ENCODE measurements at places on chromosomes 7 and 10.

DNA sequence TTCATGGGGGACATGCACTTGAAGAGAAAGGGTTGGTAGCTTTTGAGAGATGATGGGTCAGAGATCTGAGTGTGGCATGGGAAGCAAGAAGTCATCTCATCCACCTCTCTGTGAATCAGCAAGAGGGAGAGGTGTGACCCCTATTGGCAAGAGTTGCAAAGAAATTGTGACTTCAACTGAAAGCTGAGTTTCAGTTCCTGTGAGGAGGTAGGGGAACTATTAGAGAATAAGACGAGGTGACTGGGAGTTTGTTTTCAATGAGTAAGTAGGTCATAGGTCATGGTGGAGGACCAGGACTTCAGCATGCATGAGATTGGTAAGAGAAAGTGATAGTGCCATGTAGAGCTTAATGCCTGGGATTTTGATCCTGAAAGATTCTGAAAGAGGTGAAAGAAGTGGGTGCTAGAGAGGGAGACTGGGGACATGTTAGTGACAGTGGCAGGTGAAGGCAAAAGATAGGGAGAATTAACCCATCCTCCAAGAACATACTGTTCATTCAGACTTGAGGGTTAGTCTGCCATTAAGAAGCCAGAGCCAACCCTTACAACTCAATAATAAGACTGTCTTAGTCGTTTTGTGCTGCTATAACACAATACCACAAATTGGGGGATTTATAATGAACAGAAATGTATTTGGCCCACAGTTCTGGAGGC is 75.5 kb upstream of the CAPZA2 start:
- no peak for DNase-seq

DNA sequence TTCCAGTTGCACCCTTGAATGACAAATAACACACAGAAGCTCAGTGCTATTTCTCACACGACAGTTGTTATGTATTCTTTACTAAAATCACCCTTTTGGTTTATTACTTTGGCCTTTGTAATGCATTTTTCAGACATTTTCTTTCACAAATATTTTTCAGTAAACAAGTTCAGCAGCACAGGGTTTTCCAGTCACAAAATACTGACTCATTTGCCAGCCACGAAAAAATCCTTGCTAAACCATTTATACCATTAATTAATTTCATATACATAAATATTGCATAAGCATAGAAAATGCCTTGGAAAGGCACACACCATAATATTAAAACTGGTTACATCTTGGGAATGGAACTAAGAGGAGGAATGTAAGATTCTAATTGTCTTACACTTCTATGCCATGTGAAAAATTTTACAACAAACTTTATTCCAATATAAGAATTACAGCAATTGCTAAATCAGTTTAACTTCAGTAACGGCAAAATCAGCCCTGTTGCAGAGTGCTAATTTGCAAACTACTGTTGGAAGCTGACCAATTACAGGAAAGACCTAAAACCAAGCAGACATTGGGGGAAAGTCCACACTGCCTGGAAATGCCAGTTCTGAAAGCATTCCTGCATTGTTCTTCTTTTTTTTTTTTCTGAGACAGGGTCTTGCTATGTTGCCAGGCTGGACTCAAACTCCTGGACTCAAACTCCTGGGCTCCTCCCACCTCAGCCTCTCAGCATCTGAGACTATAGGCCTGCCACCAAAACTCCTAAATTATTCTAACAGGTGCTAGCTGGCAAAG is 31.6 kb upstream of the PBLD start:
- DNase-seq = no peak

DNA sequence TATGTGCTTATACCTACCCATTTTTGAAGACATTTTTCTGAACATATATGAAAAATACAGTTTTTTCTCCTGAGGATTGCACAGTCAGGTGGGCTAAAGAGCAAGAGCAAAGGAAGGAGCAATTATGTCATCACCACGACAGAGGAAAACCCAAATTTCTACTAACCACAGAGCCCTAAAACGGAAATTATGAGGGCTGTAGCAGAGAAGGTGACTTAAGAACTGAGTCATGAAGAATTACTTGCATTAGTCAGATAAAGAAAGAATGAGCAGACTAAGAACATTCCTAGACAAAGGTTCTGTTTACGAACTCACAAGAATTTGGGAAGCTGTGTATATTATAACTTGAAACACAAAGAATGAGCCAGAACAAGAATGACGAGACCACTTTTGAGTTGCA is 974.4 kb downstream of the NXPH1 start:
- no peak for DNase-seq

DNA sequence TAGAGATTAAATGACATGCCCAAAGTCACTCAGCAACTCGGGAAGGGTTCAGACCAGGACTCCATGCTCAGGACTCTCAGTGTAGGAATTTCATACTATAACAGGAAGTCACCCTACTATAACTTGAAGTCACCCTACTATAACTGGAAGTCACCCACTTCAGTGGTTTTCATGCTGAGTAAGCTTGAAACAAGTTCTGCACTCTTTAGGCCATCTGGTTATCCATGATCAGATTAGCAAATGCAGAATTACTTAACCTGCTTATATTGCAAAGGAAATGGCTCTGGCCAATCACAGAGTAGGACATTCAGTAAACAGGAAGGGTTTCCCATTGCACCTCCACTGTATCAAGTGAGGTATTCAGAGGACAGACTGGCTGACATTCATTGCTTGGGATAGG is 1240.4 kb downstream of the GATA3 start:
- DNase-seq = no peak

DNA sequence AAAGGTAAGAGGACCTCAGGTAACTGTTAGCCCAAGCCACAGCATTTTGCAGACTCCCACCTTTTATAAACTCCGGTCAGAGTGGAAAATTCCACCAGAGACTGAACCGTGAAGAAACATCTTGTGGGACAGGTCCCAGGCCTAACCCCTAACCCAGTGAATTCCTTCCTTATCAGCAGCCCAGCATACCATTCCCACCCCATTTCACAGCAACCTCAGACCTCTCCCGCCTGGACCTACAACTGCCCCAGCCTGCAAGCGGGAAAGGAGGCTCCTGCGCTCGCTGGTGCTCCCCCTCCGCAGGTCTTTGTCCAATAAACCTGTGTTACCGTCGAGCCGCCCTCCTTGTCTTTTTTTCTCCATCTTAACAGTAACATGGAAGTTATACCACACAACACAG is 736.6 kb downstream of the MAGI2 start:
- DNase-seq = no peak

DNA sequence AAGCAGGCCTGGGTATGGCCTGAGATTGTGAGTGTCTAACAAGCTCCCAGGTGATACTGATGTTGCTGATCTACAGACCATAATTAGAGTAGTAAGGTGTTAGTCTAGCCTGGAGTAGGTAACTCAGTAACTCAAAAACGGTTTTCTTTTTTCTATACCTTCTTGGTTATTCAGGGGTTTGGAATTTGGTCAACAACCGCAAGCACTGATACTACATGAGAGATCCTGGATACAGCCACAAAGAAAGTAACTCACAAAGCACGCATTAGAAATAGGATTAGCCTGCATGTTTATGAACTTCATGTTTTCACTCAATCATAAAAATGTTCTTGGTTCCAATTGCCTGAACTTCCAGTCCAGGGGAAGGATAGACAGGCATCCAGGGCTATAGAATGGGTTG is 803.5 kb downstream of the MAGI2 start:
- DNase-seq = no peak

GRCh38 chr7:93866886-93867285 is 23.7 kb downstream of the TFPI2 start:
- DNase-seq = no peak

- no peak for DNase-seq
These were observed 11.3 kb upstream of the SLIT1 start for GRCh38 chr10:97197030-97197500.

DNA sequence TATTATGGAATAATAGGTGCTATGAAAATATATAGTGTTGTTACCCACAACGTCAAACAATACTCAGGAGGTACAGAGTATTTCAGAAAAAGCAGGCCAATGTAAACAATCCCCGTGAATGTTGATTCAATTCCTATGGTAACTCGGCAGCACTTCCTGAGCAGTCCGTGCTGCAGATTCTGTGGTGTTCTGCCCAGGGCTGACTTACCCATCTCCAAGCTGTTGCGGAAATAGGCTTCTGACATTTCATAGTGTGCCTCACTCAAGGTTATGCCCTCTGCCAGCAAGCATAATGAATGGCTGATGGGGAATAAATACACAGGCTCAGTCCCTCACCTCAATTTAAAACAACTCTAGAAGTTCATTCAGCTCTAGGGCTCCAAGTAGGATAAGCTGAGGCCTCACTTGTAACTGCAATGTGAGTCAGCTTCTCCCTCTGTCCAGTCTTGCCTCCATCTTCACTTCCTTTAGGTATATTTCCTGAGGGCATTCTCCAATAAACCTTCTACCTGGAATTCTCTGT is 177.6 kb downstream of the GNAI1 start:
- DNase-seq = no peak

GRCh38 chr7:38656968-38657367 is 25.8 kb upstream of the AMPH start:
- no peak for DNase-seq

- no peak for DNase-seq
These were observed 7.3 kb upstream of the ZNF777 start for GRCh38 chr7:149468208-149468607.

DNA sequence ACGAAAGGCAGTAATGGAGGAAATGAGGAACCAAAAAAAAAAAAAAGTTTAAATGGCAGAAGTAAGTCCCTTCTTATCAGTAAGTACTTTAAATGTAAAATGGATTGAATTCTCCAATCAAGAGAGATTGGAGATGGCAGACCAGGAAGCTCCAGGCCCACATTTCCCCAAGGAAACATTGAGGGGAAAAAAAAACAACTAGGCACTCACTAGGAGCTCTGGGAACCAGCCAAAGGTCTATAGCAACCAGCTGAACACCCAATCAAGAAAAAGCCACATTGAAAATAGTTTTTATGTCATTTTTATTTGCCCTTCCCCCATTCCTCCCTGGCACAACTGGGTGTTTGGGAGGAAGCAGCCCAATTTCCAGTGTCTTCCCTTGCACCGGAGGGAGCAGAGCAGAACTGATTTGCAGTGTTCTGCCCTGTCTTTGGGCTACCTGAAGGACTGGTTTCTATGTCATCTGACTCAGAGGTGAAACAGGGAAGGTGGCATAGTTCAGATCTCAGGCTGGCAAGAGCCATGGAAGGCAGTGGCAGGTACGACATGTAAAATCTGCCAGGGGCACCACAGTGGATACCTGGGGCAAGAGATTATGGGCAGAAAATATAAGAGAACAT is 121.9 kb downstream of the SMURF1 start:
- DNase-seq = no peak

- no peak for DNase-seq
These were observed 121.7 kb downstream of the MACC1 start for GRCh38 chr7:20095436-20095835.

DNA sequence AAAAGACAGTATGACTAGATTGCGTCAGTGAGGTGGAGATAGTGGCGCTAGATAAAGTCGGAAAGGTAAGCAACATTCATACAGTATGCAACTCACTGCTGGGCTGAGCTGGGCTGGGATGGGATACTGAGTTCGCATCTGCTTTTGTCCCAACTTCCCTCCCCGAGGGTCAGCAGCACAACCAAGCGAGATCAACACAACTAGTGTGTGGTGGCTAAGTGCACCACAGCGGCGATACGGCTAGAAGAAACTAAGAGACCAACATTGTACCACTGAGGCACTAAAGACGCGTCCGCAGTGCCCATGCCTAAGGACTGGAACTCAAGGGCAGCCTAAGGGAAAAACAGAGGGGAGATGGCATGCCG is 467 bp downstream of the EXOSC1 start:
- DNase-seq = no peak

- no peak for DNase-seq
These were observed 795.5 kb downstream of the TNS3 start for GRCh38 chr7:46786221-46786954.

GRCh38 chr10:85789982-85790789 is 576.4 kb downstream of the GRID1 start:
- no peak for DNase-seq

DNA sequence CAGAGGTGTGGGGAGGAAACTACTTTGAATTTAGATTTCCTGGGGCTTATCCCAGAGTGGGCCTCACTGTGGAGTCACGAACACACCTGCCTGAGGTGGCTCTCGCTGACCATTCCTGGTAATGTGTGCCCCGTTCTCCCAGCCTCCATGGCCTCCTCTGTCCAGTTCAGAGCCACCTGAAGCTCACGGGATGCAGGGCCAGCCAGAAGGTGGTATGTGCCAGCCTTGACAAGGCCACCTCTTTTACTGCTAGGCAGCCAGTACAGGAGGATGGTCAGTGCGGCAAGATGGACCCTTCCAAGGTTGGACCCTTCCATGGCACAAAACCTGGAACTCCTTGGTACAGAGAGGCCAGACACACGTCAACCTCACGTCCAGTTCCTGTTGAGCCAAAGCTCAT is 210.3 kb downstream of the DNAJB6 start:
- DNase-seq = no peak

DNA sequence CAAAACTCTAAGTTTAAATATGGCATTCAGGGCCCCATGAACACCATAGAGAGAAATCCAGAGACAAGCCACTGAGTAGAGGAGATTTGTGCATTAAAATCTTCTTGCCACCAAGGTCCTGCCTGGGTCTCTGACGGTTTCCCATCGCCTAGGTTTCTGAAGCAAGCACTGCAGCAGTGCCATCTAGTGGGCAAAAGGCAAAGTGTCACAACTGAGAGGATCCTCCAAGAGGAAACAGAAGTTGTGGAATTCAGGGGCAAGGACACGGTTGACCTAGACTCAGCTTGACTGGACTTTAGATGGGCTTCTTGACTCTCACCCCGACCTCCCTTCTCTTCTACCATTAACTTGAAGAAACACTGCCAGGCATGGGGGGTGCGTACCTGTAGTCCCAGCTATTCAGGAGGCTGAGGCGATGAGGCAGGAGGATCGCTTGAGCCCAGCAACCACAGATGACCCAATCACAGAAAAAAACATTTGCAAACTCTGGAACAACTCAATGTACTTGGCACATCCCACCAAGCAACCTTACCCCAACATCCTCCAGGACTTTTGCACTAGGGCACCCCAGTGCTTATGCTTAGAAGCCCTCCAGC is 604.1 kb downstream of the GALNT17 start:
- DNase-seq = peak; percentile 79

DNA sequence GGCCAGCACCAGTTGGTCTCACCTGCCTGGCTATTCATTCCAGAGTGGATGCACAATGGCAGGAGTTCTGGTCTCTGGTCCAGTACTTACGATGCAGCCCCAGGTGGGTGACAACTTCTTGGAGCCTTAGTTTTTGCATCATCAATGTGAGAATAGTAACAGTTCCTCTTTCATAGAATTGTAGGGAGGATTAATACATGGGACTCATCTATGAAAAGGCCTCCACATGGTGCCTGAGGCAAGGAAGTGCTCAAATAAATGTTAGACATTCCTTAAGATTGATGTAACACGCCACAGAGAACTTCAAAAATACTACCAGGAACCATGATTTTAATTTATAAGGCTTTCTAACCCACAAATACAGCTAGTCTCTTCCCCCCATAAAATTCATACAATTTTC is 120.1 kb upstream of the CHST15 start:
- no peak for DNase-seq

Measured in cerebellum (tissue), 4 donors.